ENCODE measurements at places on chromosomes 4 and X.

GRCh38 chr4:98620087-98620784, 38.2 kb downstream of the TSPAN5 start:
- DNase-seq: no peak

- no peak for DNase-seq
Measured at GRCh38 chr4:114115526-114115925, 136.1 kb upstream of the ARSJ start.

DNA sequence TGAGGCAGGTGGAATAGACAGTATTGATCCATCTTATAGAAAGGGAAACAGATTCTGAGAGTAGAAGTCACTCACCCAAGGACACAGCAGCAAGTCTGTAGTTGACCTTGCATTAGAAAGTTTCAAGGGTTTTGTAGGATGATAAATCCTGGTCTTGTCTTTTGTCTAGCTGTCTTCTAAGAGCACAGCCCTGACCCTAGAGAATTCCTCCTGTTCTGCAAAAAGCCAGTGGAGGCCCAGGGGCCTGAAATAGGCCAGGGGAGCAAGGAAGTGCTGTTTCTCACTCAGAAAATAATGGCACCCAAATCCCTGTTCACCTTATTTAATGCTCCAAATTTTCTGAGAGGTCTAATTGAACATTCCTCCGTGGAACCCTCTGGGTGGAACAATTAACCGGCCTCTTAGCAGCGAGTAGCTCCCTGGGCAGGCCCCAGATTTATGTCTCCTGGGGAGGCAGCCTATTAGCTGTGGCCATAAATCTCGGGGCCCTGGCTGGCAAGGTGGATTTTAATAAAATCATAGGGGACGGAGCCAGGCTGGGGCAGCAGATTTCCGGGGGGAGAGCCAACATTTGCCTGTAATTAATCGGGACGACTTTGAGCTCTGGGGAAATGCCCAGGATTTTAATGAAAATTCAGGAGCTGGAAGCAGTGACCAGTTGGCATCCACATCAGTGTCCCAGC, 49.2 kb upstream of the MSX1 start:
- no peak for DNase-seq

GRCh38 chrX:68994135-68994890, 165.5 kb downstream of the EFNB1 start:
- no peak for DNase-seq

GRCh38 chrX:70494441-70494840, 49.8 kb downstream of the DLG3 start:
- no peak for DNase-seq

All from activated CD8-positive, alpha-beta memory T cell treated with anti-CD3 and anti-CD28 coated beads for 1 hour (primary cell).